A549 (cell line): ENCODE measurements at places on chromosomes 4 and X.

GRCh38 chr4:27366104-27366823 is 505.6 kb downstream of the STIM2 start:
- no peak for DNase-seq

GRCh38 chr4:16027114-16027513 is 56.7 kb downstream of the PROM1 start:
- DNase-seq, result no peak

DNA sequence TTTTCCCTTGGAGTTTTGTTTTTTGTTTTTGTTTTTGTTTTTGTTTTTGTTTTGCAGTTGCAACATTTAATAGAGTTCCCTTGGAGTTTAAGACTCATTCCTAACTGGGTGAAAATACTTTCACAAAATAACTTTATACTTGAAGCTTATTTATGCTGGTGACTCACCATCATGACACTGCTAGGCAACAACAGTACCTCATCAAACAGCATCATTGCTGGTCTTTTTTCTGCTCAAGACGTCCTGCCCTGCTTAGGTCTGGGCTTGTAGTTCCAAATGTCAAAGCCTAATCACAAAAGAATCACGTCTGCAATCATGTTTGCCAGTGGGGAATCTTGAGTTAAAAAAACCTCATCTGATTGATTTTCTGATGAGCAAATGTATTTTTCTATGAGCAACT is 105.7 kb upstream of the PRPS2 start:
- DNase-seq, result no peak

GRCh38 chr4:73387552-73387951 is 16.5 kb upstream of the ALB start:
- DNase-seq, result no peak

- DNase-seq, result no peak
These were observed 53.8 kb upstream of the HGFAC start for GRCh38 chr4:3387943-3388361.

DNA sequence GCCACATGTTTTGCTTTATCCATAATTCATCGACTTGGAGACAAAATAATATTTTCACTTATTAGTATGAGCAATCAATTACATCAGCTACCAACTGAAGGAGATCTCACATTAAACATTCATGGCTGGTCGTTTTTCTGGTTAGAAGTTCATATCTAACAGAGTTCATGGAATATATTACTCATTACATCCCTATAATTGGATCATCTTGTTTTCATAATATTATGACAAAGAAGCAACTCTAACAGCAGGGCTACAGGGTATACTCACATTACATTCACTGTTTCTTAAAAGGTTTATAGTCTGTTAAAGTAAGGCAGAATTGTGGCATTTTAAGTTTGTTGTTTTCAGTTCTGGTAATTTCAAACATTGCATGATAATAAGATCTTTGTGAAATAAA is 33.0 kb downstream of the GSTCD start:
- no peak for DNase-seq

DNA sequence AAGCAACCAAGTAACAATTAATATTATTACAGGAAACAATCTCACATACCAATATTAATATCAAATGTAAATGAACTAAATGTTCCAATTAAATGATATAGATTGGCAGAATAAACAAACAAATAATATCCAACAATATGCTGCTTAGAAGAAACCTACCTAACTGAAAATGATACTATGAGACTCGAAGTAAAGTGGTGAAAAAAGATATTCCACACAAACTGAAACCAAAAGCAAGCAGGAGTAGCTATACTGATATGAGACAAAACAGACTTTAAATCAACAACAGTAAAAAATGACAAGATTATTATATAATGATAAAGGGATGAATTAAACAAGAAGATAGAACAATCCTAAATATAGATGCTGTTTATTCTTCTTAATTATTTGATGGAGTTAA is 140.1 kb downstream of the SPANXN4 start:
- DNase-seq, result no peak

DNA sequence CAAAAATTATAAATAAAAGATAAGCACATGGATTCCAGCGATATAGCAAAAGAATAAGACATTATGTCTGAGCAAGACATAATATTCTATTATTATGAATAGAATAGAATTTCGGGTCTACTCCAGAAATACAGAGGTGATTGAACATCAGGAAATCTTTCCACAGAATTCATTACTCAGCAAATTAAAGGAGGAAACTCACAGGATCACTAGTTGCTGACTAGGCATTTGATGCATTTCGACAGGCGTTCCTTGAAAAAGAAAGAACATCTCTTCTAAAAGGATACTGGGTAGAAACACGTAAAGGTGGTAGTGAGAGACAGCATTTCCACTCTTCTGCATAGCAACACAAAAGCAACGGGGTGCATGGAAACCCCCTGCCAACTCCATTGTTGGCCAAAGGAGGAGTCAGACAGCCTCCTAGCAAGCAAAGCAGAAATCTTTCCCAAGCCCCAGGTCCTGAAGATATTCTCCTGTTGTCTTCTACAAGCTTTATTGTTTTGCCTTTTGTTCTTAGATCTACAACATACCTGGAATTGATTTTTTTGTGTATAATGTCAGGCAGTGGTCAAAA is 14.3 kb upstream of the PDZD4 start:
- no peak for DNase-seq

DNA sequence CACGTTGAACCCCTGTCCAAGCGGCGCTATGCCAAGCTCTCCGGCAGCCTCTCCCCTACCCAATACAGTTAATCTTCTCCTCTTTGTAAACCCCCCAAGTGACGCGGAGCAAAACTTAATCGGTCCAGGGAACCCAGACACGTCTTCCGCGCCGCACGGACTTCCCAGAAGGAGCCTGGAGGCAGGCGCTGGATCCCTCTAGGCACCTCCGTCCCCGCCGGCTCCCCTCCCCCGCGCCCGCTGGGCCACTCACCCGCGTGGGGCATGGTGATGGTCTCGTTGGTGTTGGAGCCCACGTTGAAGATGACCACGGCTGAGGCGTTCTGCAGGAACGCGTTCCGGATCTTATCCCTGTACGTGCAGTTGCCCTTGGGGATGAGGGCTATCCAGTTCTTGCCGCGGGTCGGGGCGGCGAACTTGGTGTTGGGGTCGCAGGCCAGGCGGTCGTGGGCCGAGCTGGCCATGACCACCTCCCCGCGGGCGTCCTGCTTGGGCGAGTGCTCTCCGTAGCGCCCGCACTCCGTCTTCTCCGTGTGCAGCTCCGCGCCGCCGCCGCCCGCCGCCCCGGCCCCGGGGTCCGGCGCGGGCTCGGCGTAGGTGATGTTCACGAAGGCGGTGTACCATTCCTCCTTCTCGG is 1.1 kb downstream of the RNF150 start:
- DNase-seq, result no peak

DNA sequence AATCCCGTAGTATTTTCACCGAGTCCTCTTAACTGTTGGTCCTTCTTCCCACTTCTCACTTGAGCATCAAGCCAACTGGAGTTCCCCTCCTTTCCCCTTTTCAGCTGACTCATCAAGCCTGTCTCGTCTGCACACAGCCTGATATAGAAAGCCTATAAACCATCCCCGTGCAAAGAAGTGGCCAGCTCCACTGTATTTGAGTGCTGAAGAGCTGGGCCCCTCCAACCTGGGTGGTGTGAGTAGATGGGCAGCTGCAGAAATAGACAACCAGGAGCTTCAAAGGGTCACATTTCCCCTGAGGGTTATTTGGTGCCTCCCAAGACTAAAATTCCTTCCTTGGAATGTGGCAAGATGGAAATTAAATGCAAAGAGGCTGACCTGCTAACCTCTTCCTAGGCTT is 199.7 kb downstream of the HS6ST2 start:
- no peak for DNase-seq

DNA sequence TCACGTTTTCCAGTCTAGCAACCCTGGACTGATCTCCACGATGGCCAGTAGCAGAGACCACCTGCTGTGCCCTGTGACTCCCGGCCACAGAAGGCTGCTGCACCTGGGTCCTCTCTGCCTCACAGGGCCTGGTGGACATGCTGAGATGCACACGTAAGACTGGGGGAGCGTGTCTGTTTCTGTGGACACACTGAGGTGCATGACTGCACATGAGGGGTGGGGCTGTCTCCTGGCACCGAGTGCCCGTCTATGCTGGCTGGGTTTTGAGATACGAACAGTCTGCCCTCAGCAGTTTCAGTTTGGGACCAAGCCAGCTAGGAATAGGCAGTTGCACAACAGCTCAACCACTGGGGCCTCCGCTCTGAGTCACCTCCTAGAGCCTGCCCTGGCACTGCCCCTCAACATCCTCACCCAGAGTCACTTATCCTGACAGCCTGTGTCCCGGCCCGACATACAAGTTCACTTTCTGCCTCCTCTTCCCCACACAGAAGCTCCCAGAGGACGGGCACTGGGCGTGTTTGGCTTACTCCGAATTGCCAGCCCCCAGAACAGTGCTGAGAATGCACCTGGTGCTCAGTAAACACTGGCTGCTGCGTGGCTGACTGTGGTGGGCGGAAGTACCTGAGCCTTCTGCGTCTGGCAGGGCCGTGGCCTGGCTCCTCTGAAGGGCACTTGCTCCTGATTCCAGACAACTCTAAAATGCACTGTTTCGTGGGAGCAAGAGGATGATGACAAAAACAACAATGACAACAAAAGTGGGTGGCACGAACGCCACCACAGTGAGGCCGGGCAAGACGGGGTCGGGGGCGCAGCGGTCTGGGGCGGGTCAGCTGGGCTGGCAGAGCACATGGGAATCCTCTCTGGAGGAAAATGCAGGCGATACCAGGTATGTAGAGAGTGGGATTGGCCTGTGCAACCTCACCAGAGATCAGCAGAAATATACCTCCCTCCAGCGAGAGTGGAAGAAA is 30.9 kb downstream of the RNF212 start:
- DNase-seq, result peak; percentile 65

GRCh38 chr4:86011117-86011516 is 348.7 kb downstream of the MAPK10 start:
- no peak for DNase-seq

- no peak for DNase-seq
These were observed 24.5 kb downstream of the SH3RF1 start for GRCh38 chr4:169246279-169246678.

GRCh38 chr4:169398316-169398715 is 127.6 kb upstream of the SH3RF1 start:
- no peak for DNase-seq

GRCh38 chrX:39895218-39896110 is 202.3 kb downstream of the BCOR start:
- DNase-seq, result no peak
